Placental pericyte (primary cell): ENCODE measurements at places on chromosomes 7 and 10. TPM values are rescaled to one million over a fixed set of nuclear protein-coding genes. Genes with fewer than 3 reads are reported as not detected.

Gene NPC1L1
- total RNA-seq: under 0.01 TPM in 1 of 2 replicates, not detected in the other

Gene LRCH4
- 32.8 and 52.5 TPM in 2 replicates for total RNA-seq

Gene KIF11
- total RNA-seq: 1.3 and 47.4 TPM in 2 replicates

Gene ACHE
- 0.14 and 0.22 TPM in 2 replicates for total RNA-seq

Gene EBLN1
- not detected in 2 replicates for total RNA-seq

Gene MCM7
- 24.1 and 179 TPM in 2 replicates for total RNA-seq

Gene CHAT
- total RNA-seq: not detected in 2 replicates

Gene GPC2
- total RNA-seq: 0.66 and 1.9 TPM in 2 replicates

Gene DKK1
- 65.2 and 101 TPM in 2 replicates for total RNA-seq

Gene PLA2G12B
- total RNA-seq: not detected in 2 replicates

Gene WEE2
- total RNA-seq: not detected in 2 replicates

Gene AKR1B1
- total RNA-seq: 147 and 607 TPM in 2 replicates

Gene PSD
- 1.1 and 2.3 TPM in 2 replicates for total RNA-seq

Gene RNF32
- total RNA-seq: 0.14 and 0.66 TPM in 2 replicates

Gene HMX2
- not detected in 2 replicates for total RNA-seq

Gene DTX2
- total RNA-seq: 9.8 and 11.3 TPM in 2 replicates

Gene CCL24
- total RNA-seq: 0.44 TPM in 1 of 2 replicates, not detected in the other

Gene ZNF467
- total RNA-seq: 0.72 and 4.8 TPM in 2 replicates

Gene COBL
- not detected in 2 replicates for total RNA-seq

Gene ACTA2
- total RNA-seq: 355 and 559 TPM in 2 replicates

Gene HOXA7
- total RNA-seq: 0.44 and 1.0 TPM in 2 replicates

Gene LMOD2
- total RNA-seq: not detected in 2 replicates

Gene GNAI1
- 47.2 and 199 TPM in 2 replicates for total RNA-seq

Gene C10orf67
- 0.22 and 0.29 TPM in 2 replicates for total RNA-seq

Gene HECW1
- 3.7 and 5.9 TPM in 2 replicates for total RNA-seq

Gene CUBN
- 1.1 and 3.7 TPM in 2 replicates for total RNA-seq

Gene TAS2R40
- total RNA-seq: not detected in 2 replicates

Gene RFC2
- total RNA-seq: 10.5 and 42.2 TPM in 2 replicates

Gene XRCC2
- total RNA-seq: 0.22 and 7.4 TPM in 2 replicates
